ENCODE measurements at places on chromosomes 7 and 10.

DNA sequence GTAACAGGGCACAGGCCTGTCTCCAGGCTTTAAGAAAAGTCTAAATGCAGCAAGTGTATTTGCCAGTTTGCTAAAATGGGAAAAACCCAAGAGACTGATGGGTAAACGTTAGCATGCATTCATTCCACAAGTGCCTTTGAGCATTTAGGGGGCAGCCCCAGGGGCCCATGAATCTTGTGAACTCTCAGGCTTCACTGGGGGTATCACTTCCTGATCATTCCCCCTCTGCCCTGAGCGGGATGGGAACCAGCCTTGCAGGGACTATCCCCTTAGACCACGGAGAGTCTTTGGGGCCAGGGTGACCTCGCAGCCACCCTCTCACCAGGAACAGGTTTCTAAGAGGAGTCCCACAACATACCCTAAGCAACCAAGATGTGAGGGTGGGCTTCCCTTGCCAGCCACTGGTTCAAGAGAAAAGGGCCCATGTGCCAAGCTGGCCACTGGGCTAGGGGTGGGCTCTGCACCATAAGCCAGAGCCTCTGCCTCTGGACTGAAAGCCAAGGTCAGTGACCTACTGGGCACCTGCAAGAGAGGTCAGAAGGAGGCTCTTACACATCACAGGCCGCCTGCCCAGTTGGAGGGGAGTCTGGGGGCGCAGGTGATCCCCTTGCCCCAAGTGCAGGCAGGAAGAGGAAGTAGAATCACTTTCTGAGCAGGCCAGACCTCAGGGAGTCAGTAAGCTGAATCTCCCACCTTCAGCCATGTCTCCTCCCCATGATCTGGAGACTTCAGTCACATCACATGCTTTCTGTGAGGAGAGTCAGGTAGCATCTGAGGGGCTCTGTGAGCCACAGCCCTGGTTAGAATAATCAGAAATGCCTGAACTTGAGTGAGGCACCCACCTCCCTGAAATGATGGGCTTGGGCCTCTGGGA is 75.0 kb downstream of the C10orf105 start:
- DNase-seq = no peak

DNA sequence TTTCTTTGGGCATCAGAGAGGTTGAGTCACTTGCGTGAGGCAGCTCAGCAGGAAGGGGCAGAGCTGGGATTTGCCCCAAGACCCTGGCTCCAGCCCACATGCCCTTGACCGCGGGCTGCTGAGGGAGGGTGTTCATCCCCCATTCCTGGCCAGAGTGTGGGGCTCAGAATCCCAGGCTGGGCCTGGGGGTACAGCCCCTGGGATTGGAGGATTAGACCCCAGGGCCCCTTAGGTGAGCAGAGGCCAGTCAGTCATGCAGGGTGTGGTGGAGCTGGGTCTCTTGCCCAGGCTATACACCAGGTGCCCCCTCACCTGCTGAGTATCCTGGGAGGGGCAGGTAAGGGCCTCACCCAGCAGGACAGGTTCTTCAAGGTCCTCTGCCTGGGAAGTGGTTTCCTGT is 68.4 kb upstream of the ZNF716 start:
- DNase-seq = no peak

GRCh38 chr7:151813997-151814396 is 62.9 kb downstream of the PRKAG2 start:
- no peak for DNase-seq

DNA sequence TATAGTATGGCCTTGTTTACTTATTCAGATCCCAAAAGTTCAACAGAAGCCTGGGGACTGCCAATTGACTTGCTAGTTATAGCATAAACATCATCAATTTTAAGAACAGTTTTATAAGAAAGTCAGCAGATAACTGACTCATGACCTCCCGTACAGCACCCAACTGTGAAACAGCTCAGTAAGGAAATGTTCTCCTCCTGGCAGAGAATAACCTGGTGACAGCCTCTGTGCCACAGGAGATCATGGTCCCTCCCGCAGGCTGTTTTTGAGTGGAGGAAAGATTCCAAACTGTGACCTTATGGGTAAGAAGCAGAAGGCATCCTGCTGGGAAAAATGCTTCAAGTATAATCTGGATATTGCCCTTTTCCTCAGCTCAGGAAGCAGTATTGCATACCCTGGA is 182.5 kb downstream of the SEMA3D start:
- DNase-seq = no peak

Data from PC-3 (cell line).